ENCODE measurements at places on chromosomes 5 and 9.
A peak's percentile ranks its signal among the peaks of the same experiment; 100 is the strongest.

DNA sequence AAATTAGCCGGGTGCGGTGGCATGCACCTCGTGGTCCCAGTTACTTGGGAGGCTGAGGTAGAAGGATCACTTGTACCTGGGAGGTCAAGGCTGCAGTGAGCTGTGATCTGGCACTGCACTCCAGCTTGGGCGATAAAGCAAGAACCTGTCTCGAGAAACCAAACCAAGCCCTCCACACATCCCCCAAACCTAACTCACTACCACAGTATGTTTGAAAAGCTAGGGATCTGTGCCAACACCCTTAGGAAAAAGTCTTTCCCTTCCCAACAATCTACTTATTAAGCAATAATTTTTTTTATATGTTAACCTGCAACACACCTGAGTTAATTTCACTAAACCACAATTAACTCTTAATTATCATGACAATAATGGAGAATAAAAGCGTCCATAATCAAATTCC lies 2.2 kb downstream of the UBTD2 start:
- DNase-seq, result no peak

GRCh38 chr5:38364825-38365224 lies 106.5 kb downstream of the EGFLAM start:
- no peak for DNase-seq

DNA sequence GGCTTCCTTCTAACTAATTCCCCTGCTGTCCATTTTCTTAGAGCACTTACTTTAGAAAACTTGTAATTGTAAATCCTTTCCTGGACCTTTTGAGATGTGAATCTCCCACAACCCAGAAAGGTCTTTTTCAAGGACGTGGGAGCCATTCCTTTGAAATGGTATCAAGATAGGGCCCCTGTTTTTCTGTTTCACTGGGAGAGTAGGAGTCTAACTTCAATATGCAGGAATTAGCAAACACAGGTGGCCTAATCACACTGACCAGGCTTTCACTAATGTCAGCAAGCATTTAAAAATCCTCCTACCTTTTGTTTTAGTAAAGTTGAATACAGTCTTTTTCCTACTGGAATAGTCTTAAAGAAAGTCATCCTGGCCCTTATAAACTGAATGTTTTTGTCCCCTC lies 558.3 kb downstream of the PTPRD start:
- no peak for DNase-seq

- DNase-seq, result peak; percentile 40
Observed at GRCh38 chr9:91359734-91360470, 1.8 kb downstream of the AUH start.

DNA sequence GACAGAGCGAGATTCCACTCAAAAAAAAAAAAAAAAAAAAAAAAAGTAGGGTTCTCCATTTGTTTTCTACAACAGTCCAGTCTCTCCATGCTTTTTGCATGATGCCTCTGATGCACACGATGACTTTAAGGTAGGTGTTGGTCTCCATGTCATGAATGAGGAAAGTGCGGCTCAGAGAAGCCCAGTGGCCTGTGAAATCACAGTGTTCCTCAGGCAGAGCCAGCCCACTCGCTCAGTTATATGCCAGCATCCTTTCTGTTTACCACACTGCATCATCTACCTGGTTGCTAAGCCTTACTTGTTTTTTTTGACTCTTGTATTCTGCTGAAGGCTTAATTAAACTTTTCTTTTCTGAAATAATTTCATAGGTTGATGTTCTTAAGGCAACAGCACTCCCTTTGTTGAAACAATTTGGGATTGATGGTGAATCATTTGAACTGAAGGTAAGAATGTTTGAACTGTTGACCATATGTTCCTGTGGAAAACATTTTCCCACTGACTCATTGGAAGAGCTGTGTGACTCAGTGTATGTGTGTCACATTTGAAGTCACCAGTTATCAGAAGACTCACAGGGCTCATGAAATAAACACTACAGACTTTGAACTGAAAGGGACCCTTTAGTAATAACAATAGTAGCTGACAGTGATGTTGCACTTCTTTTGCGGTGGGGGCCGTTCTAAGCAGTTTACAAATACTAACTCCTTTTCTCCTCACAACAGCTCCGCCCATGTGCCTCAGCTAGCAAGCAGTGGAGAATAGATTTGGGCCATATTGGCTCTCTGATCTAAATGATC lies 40.2 kb downstream of the RCL1 start:
- peak; percentile 73 for DNase-seq

GRCh38 chr5:60492958-60493357 lies 207.0 kb downstream of the DEPDC1B start:
- no peak for DNase-seq

- no peak for DNase-seq
Observed at GRCh38 chr5:60010328-60010727, 116.8 kb upstream of the PDE4D start.

- DNase-seq, result no peak
Observed at GRCh38 chr5:124446120-124446519, 300.3 kb downstream of the ZNF608 start.

- peak; percentile 6 for DNase-seq
Observed at GRCh38 chr9:109779711-109780452, at the start of gene PALM2AKAP2. Gene PALM2AKAP2, plus strand, starts transcription at chr9:109780198. Its CDS starts 291 bp downstream, at chr9:109780489.

GRCh38 chr9:1469996-1470395 lies 419.8 kb downstream of the DMRT2 start:
- no peak for DNase-seq

DNA sequence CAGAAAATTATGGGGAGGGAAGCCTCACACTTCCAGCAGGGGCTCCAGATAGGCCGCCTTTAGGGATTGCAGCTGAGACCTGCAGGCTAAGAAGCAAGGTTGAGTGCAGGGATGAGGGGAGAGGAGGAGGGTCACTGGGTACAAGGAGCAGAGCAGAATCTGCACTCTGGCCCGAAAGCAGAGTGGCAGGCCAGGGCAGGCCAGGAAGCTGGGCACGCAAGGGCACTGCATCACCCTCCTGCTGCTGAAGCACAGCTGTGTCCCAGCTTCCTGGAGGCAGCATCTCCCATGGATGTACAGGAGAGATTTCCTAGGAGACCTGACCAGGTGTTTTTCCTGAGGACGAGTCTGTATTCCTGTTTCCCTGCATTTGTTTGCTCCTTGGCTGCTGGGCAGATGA lies 92.1 kb downstream of the SYK start:
- DNase-seq, result no peak

GRCh38 chr5:164265566-164265965 lies 760.1 kb downstream of the MAT2B start:
- DNase-seq, result no peak
